SK-N-SH (cell line): ENCODE measurements at places on chromosomes 1 and 21. TPM values are rescaled to one million over a fixed set of nuclear protein-coding genes. Genes with fewer than 3 reads are reported as not detected.

The COL24A1 gene
- polyA plus RNA-seq: not detected in 2 replicates

The LCE2C gene
- not detected in 2 replicates for polyA plus RNA-seq

The GPR161 gene
- 19.2 and 20.1 TPM in 2 replicates for polyA plus RNA-seq

The DDAH1 gene
- 64.3 and 80.2 TPM in 2 replicates for polyA plus RNA-seq

The LRRC8C gene
- 4.2 and 5.2 TPM in 2 replicates for polyA plus RNA-seq

The ARHGEF16 gene
- polyA plus RNA-seq: 0.10 and 0.18 TPM in 2 replicates

The DENND2C gene
- polyA plus RNA-seq: 0.02 and 0.03 TPM in 2 replicates

The TRAF3IP3 gene
- polyA plus RNA-seq: 0.31 and 0.60 TPM in 2 replicates
